ENCODE measurements at places on chromosomes 7 and 10.

- no peak for DNase-seq
Measured at GRCh38 chr10:121598263-121599249, at the start of gene FGFR2. FGFR2 (minus strand) TSS chr10:121598444; CDS start chr10:121593817, 4,627 bp downstream.

DNA sequence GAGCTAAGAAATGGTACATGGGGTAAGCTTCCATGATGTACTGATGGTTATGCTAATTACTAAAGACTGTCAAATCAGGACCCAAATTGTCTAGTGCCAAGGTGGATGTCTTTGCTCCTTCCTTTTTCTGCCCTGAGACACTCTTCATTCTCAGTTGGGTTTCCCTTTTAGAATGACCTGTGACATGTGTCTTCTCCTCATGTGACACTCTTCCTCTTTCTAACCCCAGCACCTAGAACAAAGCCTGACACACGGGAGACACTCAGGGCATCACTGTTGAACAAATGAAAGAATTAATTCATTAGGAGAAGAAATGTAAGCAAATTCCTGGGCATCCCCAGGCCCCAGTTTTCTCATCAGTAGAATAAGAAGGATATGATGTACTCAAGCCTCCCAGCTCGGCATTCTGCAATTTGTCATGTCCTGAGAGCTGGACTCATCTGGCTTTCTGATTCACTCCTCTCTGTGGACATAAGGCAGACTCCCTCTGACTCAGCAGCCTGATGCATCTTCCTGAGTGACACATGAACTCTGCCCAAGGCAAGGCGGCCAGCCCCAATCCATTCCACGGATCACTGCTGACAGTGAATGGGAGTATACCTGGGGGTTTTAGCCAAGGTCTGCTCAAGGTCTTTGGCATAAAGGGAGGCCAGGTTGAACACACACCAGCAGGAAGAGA, 473.8 kb downstream of the KCNMA1 start:
- no peak for DNase-seq

DNA sequence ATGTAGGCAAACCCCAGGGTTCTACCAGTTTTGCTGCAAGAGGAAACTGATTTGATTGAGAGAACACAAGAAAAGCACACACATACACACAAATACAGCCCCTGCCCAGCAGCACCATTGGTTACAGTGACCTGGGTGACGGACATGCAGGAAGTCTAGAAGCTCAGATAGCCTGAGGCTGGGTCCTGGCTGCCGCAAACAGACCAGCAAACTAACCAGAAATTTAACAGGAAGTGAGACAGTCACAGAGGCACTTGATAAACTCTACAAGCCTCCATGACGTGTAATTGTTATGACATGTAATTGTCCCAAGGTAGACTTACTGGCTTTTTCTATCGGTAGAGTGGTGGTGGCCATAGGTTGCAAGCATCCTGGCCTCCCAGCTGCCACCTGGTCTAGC, 58.9 kb downstream of the PRKAR2B start:
- DNase-seq = no peak

- no peak for DNase-seq
Measured at GRCh38 chr10:126508535-126509040, 120.3 kb upstream of the ADAM12 start.

DNA sequence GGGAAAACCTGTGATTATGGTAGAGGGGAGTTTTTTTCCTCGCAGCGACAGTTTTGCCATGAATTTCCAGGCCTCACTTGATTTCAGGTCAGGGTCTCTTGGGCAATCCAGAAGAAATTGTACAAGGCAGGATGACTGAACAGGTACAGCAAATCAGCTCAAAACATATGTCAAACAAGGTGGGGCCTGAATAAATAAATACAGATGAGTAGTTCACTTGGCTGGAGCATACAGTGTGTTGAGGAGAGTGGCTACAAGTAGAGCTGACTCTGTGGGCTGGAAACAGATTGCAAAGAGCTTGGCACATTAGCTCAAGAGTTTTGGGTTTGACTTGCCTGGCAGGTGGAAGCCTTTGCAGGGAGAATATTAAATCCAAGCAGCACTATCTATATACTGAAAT, 15.0 kb downstream of the GIMAP8 start:
- no peak for DNase-seq

DNA sequence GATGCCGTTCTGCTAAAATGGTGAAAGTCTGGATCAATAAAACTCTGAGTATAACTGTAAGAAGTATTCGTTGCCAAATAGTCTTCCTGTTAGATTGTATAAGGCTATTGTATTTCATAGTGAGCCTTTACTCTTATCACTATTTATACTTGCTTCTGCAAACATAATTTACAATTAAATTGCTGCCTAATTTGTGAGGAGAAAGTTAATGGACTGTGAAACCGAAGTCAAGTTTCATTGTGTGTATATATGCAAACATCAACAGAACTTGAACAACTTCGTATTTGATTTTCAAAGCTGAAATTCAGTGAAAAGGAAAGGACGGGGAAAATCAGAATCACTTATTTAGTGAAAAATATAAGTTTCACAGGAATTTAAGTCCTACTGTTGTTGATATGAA, 135.9 kb upstream of the CCDC6 start:
- DNase-seq = no peak

DNA sequence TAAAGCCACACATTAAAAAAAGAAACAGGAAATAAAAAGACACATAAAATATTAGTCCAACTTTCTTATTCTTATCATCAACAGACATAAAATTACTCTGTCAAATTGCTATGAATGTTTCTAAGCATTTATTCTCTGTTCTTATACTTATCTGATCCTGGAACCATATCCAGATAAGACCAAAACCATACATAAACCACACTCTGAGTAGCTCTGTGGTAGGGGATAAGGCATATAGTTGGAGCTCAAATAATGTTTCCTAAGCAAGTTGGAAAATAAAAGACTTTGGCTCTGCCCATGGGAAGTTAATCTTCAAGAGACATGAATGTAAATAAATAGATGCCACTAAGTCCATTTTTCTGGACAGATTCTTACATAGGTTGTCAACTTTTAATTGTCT, 103.1 kb upstream of the PLXDC2 start:
- DNase-seq = no peak

- DNase-seq = no peak
Measured at GRCh38 chr7:66697449-66698438, 42.8 kb upstream of the RABGEF1 start.

DNA sequence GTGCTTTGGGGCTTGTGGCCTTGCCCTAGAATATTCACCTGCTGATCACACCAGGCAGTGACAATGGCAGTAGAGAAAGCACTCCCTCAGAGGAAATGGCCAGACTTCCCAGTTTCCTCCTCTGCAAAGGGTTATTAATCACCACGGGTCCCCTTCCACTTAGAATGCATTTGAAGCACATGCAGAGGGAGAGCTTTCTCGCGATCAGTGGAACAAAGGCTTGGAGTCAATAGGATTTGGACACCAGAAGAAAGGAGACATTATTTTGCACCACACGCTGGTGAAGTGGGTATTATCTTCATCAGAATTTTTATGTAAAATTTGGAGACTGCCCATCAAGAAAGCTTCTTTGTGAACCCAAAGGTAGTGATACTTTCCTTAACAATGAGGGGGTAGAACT, 35.4 kb upstream of the INHBA start:
- DNase-seq = no peak

DNA sequence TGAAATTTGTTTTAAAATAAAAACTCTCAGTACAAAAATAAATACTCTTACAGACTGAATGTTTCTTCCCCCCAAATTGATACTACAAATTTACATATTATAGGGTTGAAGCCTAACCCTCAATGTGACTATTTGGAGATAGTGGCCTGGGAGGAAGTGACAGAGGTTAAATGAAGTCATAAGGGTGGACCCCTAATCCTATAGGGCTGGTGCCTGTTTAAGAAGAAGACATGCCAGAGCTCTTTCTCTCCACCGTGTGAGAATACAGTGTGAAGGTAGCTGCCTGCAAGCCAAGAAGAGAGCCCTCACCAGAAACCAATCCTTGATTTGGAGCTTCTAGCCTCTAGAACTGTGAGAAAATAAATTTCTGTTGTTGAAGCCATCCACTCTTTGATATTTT, 67.6 kb downstream of the MCU start:
- no peak for DNase-seq

DNA sequence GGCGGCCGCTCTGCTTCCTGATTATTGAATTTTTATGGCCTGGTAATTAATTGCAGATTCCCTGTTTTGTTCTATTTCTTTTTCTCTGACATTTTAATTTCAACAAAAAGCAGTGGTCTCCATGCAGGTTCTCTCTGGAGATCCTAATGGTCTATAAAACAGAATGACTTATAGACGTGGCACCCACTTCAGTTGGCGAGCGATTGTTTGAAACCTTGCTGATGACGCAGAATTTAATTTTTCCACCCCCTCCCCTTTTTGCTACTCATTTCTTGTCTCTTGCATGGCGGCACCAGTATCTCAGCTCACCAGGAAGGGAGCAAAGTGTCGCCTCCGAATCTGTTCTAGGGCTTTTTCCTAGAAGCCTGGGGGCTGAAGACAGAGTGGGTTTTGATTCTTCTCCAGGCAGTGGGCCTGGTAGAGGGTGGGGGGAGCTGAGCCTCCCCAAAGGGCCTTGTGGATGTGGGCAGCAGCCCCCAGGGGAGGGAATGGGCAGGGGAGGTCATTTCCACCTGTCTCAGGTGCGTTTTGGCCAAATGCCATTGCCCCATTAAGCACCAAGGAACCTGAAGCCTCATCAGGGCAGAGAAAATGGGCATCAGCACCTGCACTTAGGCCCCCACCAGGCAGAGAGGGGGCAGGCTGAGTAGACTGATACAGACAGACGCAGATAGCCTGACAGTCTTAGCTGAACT, 3.5 kb upstream of the COMTD1 start:
- no peak for DNase-seq

- DNase-seq = no peak
Measured at GRCh38 chr7:81525841-81526240, 244.0 kb downstream of the HGF start.

DNA sequence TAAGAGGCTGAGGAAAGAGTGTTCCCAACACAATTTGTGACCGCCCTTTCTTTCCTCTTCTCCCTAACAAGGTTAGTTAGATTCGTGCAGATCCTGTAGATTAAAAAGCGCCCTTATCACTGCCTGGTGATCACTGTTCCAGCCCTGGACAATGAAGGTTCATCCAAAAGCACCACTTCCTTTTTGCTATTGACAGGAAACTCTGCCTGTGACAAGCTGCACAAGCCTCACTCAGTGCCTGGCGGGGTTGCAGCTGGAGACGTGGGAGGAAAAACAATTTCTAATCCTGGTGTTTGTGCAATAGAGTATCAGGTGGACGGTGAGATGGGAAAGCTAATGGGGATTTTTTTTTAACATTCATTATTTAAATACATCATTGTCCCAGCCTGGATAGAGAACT, 105.9 kb upstream of the CAV2 start:
- no peak for DNase-seq

DNA sequence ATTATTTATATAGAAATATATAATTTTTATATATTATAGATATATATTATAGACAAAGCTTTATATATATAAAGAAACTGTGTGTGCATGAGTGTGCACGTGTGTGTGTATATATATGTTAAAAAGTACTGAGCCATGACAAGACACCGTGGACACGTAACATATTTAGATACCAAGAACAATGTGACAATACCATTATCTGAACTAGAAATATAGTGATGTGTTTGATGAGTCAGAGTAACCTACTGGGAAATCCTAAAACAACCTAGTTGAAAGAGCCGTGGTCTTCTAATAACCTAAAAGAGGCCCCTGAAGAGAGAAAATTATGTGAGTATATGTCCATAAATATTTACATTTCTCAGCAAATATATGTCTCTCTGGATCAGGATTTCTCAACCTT, 50.7 kb upstream of the ITGB8 start:
- DNase-seq = no peak

GRCh38 chr10:49268185-49268584, 30.8 kb upstream of the C10orf71 start:
- DNase-seq = no peak

- DNase-seq = no peak
Measured at GRCh38 chr10:119368581-119368980, 161.2 kb downstream of the GRK5 start.
